ENCODE measurements at places on chromosomes 5 and 9. TPM values are rescaled to one million over a fixed set of nuclear protein-coding genes. Genes with fewer than 3 reads are reported as not detected.

Gene TPPP
- polyA plus RNA-seq = 5.8 TPM

Gene SPATA31D4
- not detected for polyA plus RNA-seq

Gene KIF12
- 155 TPM for polyA plus RNA-seq

Gene EIF4E1B
- polyA plus RNA-seq = not detected

Gene RFESD
- polyA plus RNA-seq = 4.0 TPM

Gene TMEM252
- 3.4 TPM for polyA plus RNA-seq

Gene ZNF454
- 0.77 TPM for polyA plus RNA-seq

Gene MELK
- polyA plus RNA-seq = not detected

Gene C9orf153
- polyA plus RNA-seq = not detected

Gene RANBP17
- polyA plus RNA-seq = 2.0 TPM

Gene MAPKAP1
- 99.4 TPM for polyA plus RNA-seq

Gene TOR1A
- 24.6 TPM for polyA plus RNA-seq

Gene TLR4
- 5.8 TPM for polyA plus RNA-seq

Gene TXNDC8
- not detected for polyA plus RNA-seq

Gene CORO2A
- 0.90 TPM for polyA plus RNA-seq

Gene SLC12A7
- polyA plus RNA-seq = 28.2 TPM

Gene PRR16
- 2.4 TPM for polyA plus RNA-seq

Gene SLC34A1
- polyA plus RNA-seq = 211 TPM

Gene PCDHGB1
- 0.37 TPM for polyA plus RNA-seq

Gene PCDHGA1
- 0.19 TPM for polyA plus RNA-seq

Gene PKN3
- polyA plus RNA-seq = 3.9 TPM

Gene GPR151
- not detected for polyA plus RNA-seq

Gene PRRC2B
- polyA plus RNA-seq = 37.4 TPM

Gene TSSK1B
- polyA plus RNA-seq = not detected

Gene EIF4EBP3
- polyA plus RNA-seq = 48.8 TPM

Gene SLC6A19
- 69.3 TPM for polyA plus RNA-seq

Gene GRM6
- not detected for polyA plus RNA-seq

Gene GAS1
- 5.8 TPM for polyA plus RNA-seq

Gene CNOT6
- 5.9 TPM for polyA plus RNA-seq
